ENCODE measurements at places on chromosomes 5 and 9. TPM values are rescaled to one million over a fixed set of nuclear protein-coding genes. Genes with fewer than 3 reads are reported as not detected.

DNA sequence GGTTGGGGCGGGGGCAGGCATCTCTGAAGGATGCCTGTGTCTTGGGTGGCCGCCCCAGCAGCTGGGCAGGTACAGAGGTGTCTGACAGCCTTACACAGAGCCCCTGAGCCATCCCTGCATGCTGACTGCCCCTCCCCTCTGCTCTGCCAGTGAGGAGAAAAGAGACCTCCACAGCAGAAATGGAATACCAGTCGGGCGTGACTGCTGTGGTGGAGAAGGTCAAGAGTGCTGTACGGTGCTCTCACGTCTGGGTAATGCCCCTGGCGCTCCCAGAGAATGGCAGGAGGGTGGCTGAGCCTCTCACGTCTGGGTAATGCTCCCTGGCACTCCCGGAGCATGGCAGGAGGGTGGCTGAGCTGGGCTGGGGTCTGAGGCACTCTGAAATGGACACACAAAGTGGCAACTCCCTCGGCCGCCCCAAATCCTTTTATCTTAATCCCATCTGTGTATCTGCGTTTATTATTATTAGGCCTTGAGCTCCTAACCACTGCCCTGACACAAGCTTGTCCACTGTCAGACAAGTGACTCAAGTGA is 2.5 kb upstream of the RABL6 start:
- peaks cover 45% of the 10 kb centered on the region for H3K4me1 ChIP-seq
- peaks cover 13% of the 10 kb centered on the region for H3K27me3 ChIP-seq
- no peak for DNase-seq
- no peak overlapping the region for H3K27ac ChIP-seq
- peaks cover 15% of the 10 kb centered on the region for H3K36me3 ChIP-seq

GRCh38 chr5:122291000-122291901 is 20.8 kb upstream of the SNCAIP start:
- H3K4me3 ChIP-seq = no peak overlapping the region
- no peaks in the 10 kb centered on the region for H3K27me3 ChIP-seq
- no peaks in the 10 kb centered on the region for H3K4me1 ChIP-seq
- no peak overlapping the region for H3K27ac ChIP-seq
- no peak for DNase-seq

The PCDHA2 gene
- not detected for total RNA-seq

The ARRDC3 gene
- 13.5 TPM for total RNA-seq

The GCNT1 gene
- 25.0 TPM for total RNA-seq

- no peak overlapping the region for H3K27ac ChIP-seq
- H3K4me3 ChIP-seq = no peak overlapping the region
- H3K4me1 ChIP-seq = no peaks in the 10 kb centered on the region
- no peak for DNase-seq
These were observed 235.5 kb downstream of the RFX3 start for GRCh38 chr9:3290231-3290840.

Data from activated CD8-positive, alpha-beta memory T cell treated with anti-CD3 and anti-CD28 coated beads, Interleukin-2, amount 10 ng/mL, durations not matched to agents 7 days and 5 days (primary cell).